Type B pancreatic cell (in vitro differentiated cells): ENCODE measurements at places on chromosomes 13 and 19.
A peak's percentile ranks its signal among the peaks of the same experiment; 100 is the strongest.

GRCh38 chr13:33683376-33683775 is 134.6 kb upstream of the RFC3 start:
- H3K27ac ChIP-seq = no peak overlapping the region
- no peaks in the 10 kb centered on the region for H3K36me3 ChIP-seq
- no peak overlapping the region for H3K4me3 ChIP-seq
- no peaks in the 10 kb centered on the region for H3K27me3 ChIP-seq

- no peak overlapping the region for H3K4me3 ChIP-seq
- peaks cover 3% of the 10 kb centered on the region for H3K36me3 ChIP-seq
- H3K27me3 ChIP-seq = no peaks in the 10 kb centered on the region
- H3K27ac ChIP-seq = no peak overlapping the region
- H3K4me1 ChIP-seq = peaks cover 10% of the 10 kb centered on the region
Measured at GRCh38 chr19:6209233-6209632, 70.5 kb downstream of the MLLT1 start.

DNA sequence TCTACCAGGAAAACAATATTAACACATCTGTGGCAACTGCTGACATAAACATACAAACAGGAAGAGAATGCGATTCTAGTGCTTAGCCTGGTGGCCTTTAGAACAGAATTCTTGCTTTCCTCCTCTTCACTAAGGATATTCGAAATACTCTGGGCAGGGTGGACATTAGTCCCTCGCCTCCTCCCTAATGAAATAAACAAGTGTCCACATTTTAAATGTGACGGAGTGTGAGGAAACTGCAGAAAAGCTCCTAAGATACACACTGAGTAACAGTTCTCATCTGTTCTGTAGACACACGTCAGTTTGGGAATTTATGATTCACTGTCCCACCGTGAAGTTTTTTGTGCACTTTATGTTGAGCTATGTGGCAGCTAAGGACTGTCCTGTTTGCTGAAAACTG is 639 bp downstream of the STARD13 start:
- H3K36me3 ChIP-seq = no peaks in the 10 kb centered on the region
- no peaks in the 10 kb centered on the region for H3K27me3 ChIP-seq
- no peak for DNase-seq
- peaks cover 29% of the 10 kb centered on the region for H3K4me1 ChIP-seq

DNA sequence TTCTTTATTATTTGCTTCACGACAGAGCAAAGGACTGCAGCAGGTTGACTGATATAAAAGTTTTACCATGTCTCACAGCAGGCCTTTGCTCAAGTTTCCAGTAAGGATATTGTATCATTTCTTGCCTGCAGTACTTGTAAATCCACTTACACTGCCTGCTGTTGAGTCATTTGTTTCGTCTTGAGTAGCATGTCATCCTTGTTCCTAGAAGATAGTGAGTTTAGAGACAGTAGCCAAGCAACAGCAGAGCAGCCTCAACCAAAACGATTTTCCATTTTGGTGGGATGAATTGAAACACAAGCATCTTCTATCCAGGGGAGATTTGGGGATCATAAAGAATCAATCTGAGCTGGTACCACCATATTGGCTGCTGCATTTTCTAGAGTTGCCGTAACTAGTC is 24.0 kb upstream of the ALOX5AP start:
- H3K36me3 ChIP-seq = no peaks in the 10 kb centered on the region
- no peaks in the 10 kb centered on the region for H3K27me3 ChIP-seq
- no peak overlapping the region for H3K4me3 ChIP-seq

- no peaks in the 10 kb centered on the region for H3K27me3 ChIP-seq
- H3K4me1 ChIP-seq = peaks cover 18% of the 10 kb centered on the region
- no peak overlapping the region for H3K27ac ChIP-seq
Measured at GRCh38 chr13:35833608-35834275, 297.4 kb downstream of the DCLK1 start.

DNA sequence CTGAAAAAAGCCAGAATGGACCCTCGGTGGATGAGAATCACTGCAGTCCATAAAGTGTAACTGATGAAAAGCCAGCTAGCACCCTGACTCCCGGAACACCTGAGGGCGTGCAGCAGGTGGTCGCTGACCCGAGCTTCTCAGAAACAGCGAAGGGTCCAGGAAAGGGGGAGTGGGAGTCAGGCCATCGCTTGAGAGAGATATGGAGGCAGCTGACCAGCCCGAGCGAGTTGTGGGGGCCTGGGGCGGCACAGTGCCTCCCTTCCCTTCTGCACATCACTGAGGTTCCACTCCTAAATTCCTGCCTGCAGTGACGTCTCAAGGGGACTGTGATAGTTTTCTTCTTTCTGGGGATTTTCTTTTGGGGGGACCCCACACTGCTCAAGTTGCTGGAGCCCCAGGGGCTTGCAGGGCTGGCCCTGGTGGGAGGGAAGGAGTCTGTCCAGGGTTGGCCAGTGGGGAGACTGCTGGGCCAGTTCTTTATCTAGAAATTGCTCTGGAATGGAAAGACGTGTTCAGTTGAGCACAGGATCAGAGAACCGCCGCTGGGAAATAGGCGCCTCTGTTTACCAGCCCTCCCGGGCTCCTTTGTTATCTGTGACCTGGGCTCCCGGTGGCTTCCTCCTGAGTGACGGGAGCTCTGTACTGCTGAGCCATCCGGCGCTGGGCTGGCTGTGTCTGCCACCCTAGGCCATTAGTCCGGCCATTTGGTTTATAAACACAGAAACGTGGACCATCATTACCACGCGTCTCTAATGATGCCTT is 71.3 kb downstream of the RAB20 start:
- H3K4me1 ChIP-seq = no peaks in the 10 kb centered on the region
- H3K27ac ChIP-seq = no peak overlapping the region
- H3K4me3 ChIP-seq = no peak overlapping the region
- H3K36me3 ChIP-seq = peaks cover 4% of the 10 kb centered on the region
- H3K27me3 ChIP-seq = no peaks in the 10 kb centered on the region
- no peak for DNase-seq

- peaks cover 42% of the 10 kb centered on the region for H3K27me3 ChIP-seq
- peaks cover 4% of the 10 kb centered on the region for H3K36me3 ChIP-seq
- peak overlapping the region; percentile 65 for H3K4me3 ChIP-seq
- no peak overlapping the region for H3K27ac ChIP-seq
- H3K4me1 ChIP-seq = peaks cover 12% of the 10 kb centered on the region
- DNase-seq = no peak
Measured at GRCh38 chr19:7916103-7916954, 1.7 kb downstream of the TGFBR3L start.

DNA sequence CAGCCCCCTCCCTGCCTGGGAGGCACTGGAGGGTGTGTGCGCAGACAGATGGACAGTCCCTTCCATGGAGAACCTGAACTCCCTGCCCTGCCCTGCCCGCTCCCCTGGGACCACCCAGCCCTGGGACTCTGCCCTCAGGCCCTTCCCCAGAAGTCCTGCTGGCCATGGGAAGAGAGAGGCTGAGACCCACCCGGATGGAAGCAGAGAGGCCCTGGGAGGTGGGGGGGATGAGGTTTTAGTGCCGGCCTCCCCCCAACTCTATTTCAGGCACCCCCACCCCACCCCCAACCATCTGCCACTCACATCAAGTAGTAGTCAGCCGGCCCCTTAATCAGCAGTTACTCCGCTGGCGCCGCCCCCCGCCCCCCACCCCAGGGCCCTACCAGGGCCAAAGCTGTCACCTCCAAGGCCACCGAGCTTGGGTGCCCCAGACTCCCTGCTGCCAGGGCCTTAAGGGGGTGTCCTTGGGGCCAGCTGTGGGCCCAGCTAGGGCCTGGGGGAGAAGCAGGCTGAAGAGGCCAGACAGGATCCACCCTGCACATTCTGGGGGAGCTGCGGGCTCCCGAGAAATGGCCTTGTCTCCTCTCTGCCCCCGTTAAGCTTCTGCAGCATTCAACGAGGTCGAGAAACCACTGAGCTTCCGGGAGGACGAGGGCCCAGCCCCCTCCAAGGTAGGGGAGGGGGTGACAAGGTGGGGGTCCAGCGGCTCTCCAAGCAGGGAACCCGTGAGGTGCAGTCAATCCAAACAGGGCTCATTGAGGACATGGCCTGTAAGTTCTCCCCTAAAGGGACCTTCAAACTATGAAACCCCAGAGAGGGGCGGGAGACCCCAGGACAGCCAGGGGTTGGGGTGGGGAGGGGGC is 17.4 kb downstream of the NMRK2 start:
- no peak for DNase-seq
- no peaks in the 10 kb centered on the region for H3K27me3 ChIP-seq
- no peaks in the 10 kb centered on the region for H3K4me1 ChIP-seq
- no peak overlapping the region for H3K27ac ChIP-seq

GRCh38 chr13:95298971-95299621 is 2.2 kb downstream of the ABCC4 start:
- peaks cover 3% of the 10 kb centered on the region for H3K36me3 ChIP-seq
- H3K4me1 ChIP-seq = peaks cover 40% of the 10 kb centered on the region
- peak overlapping the region; percentile 50 for H3K27ac ChIP-seq
- no peak for DNase-seq
- H3K27me3 ChIP-seq = peaks cover 22% of the 10 kb centered on the region
- H3K4me3 ChIP-seq = peak overlapping the region; percentile 93

- H3K27me3 ChIP-seq = no peaks in the 10 kb centered on the region
- no peak overlapping the region for H3K27ac ChIP-seq
- DNase-seq = no peak
- H3K4me3 ChIP-seq = peak overlapping the region; percentile 33
Measured at GRCh38 chr13:94414708-94415107, 64.8 kb downstream of the DCT start.

GRCh38 chr19:29467824-29468401 is 57.9 kb upstream of the VSTM2B start:
- no peak overlapping the region for H3K27ac ChIP-seq
- no peaks in the 10 kb centered on the region for H3K4me1 ChIP-seq
- H3K4me3 ChIP-seq = no peak overlapping the region
- peaks cover 53% of the 10 kb centered on the region for H3K27me3 ChIP-seq

DNA sequence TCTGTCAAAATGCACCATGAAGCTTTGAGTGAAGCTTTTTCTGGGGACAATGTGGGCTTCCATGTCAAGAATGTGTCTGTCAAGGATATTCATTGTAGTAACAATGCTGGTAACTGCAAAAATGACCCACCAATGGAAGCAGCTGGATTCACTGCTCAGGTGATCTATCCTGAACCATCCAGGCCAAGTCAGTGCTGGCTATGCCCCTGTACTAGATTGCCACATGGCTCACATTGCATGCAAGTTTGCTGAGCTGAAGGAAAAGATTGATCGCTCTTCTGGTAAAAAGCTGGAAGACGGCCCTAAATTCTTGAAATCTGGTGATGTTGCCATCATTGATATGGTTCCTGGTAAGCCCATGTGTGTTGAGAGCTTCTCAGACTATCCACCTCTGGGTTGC is 12.7 kb downstream of the GPR42 start:
- H3K27ac ChIP-seq = no peak overlapping the region
- DNase-seq = peak; percentile 4
- H3K4me1 ChIP-seq = peaks cover 6% of the 10 kb centered on the region

DNA sequence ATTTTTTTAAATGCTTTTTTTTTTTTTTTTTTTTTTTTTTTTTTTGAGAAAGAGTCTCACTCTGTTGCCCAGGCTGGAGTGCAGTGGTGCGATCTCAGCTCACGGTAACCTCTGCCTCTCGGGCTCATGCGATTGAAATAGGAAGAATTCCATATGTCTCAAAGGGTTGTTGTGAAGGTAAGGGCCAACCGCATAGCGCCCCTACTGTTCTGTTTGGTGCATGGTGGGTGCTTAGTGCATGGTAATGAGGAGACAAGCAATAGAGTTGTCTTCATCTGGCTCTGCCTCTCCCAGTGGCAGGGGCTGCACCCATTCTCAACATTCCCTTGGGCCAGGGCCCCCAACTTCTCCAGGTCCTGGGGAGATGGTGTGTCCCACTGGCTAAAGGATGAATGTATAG is 68.7 kb downstream of the RASL11A start:
- H3K4me3 ChIP-seq = no peak overlapping the region
- H3K27ac ChIP-seq = no peak overlapping the region
- H3K27me3 ChIP-seq = peaks cover 33% of the 10 kb centered on the region
- peaks cover 4% of the 10 kb centered on the region for H3K36me3 ChIP-seq

- H3K36me3 ChIP-seq = peaks cover 5% of the 10 kb centered on the region
- no peak for DNase-seq
- H3K27me3 ChIP-seq = no peaks in the 10 kb centered on the region
- H3K4me1 ChIP-seq = peaks cover 47% of the 10 kb centered on the region
Measured at GRCh38 chr13:46569456-46569855, 16.5 kb downstream of the LRCH1 start.

- no peaks in the 10 kb centered on the region for H3K4me1 ChIP-seq
- DNase-seq = no peak
- no peaks in the 10 kb centered on the region for H3K36me3 ChIP-seq
- no peaks in the 10 kb centered on the region for H3K27me3 ChIP-seq
Measured at GRCh38 chr13:106714271-106714982, 146.5 kb upstream of the ARGLU1 start.

DNA sequence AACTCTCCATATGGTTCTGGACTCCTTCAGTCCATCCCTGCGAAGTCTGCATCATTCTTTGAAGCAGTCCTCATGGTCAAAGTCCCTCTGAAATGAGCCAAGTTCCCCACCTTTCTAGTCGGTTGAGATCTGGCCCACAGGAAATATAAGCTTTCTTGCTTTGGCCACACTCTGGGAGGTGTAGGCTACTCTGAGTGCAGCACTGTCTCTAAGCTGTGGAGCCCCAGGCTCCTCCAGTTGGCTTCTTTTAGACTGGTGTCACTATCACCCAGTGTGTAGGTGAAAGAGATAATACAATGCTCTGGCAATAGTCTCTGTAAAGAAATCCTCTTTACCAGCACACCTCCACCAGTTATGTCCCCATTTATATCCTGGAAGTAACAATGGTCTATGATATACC is 486.5 kb upstream of the KLF12 start:
- no peaks in the 10 kb centered on the region for H3K4me1 ChIP-seq
- H3K36me3 ChIP-seq = no peaks in the 10 kb centered on the region
- H3K27me3 ChIP-seq = no peaks in the 10 kb centered on the region
- no peak overlapping the region for H3K27ac ChIP-seq
- no peak overlapping the region for H3K4me3 ChIP-seq

- no peaks in the 10 kb centered on the region for H3K36me3 ChIP-seq
- DNase-seq = no peak
- no peaks in the 10 kb centered on the region for H3K27me3 ChIP-seq
- H3K27ac ChIP-seq = no peak overlapping the region
Measured at GRCh38 chr13:46373623-46374022, 13.4 kb downstream of the RUBCNL start.

DNA sequence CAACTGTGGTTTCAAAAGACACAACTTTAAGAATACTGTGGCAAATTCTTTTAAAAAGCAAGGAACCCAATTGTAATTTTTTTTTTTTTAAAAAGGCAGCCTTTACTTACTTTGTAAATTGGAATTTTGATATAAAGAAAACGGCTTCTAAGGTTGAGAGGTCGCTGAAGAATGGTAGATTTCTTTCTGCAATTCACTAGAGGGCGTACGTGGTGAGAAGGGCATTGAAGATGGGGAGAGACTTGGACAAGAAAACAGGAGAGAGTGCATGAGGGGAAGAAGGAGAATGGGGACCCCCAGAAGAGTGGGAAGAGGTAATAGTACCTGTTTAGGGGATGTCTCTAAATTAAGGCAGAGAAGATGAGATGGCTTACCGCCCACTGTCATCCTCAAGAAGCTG is 33.5 kb upstream of the PABPC3 start:
- DNase-seq = no peak
- no peak overlapping the region for H3K27ac ChIP-seq
- H3K27me3 ChIP-seq = peaks cover 14% of the 10 kb centered on the region
- no peak overlapping the region for H3K4me3 ChIP-seq
- no peaks in the 10 kb centered on the region for H3K36me3 ChIP-seq
